Naive thymus-derived CD4-positive, alpha-beta T cell (primary cell): ENCODE measurements at places on chromosomes 4 and X. TPM values are rescaled to one million over a fixed set of nuclear protein-coding genes. Genes with fewer than 3 reads are reported as not detected.

DNA sequence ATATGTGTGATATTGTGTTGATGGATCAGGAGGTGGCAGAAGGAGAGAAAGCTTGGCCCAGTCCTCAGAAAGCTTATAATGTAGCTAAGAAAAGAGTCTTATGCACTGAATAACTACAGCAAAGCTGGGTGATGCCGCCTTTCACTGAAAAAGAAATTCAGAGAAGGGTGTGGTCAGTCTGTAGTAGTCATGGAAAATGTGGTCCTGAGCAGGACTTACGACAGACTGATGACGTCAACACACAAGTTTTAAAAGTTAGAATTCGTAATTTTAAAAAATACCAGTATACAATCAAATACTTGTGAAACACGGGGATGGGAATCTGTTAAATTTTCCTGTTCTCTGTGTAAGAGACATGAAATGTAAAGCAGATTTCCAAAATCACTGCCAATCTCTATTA lies 87.0 kb upstream of the RAPGEF2 start:
- H3K27ac ChIP-seq = no peak overlapping the region
- no peaks in the 10 kb centered on the region for H3K4me1 ChIP-seq
- no peak for DNase-seq
- no peaks in the 10 kb centered on the region for H3K27me3 ChIP-seq

DNA sequence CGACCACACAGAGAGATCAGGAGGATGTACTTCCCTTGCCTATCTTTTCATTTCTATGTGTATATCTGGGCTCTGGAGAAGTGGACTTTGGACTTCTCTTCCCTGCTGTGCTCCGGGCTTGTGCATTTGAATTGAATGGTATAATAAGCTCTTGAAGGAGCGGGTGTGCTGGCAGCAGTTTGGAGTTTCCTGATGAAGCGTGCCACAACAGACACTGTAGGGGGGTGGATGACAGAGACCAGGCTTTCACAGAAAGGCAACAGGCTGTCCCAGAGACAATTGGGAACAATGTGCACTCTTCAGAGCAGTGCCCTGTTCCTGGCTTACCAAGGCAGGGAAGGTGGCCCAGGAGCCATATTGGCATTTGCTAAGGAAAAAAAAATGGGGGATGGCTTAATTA lies 170.1 kb downstream of the FRMPD4 start:
- H3K4me3 ChIP-seq = no peak overlapping the region
- no peaks in the 10 kb centered on the region for H3K27me3 ChIP-seq
- H3K36me3 ChIP-seq = no peaks in the 10 kb centered on the region

DNA sequence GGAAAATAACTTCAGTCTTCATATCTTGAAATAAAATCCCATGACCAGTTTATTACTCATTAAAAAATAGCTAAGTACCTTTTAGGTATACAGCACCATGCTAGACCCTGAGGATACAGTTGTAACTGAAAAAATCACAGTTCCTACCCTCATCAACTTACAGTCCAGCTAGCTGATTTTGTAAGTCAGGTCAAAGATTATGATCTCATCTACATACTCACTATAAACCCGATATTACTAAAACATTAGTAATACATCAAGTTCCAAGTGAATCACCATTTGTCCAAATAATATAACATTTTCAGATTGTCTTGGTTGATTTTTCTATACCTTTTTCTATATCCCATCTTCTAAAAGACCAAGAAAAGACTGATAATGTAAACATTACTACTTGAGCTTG lies 333.9 kb downstream of the INPP4B start:
- no peaks in the 10 kb centered on the region for H3K36me3 ChIP-seq
- no peak overlapping the region for H3K27ac ChIP-seq
- H3K4me1 ChIP-seq = no peaks in the 10 kb centered on the region
- H3K4me3 ChIP-seq = no peak overlapping the region
- H3K27me3 ChIP-seq = no peaks in the 10 kb centered on the region

- no peaks in the 10 kb centered on the region for H3K4me1 ChIP-seq
- no peaks in the 10 kb centered on the region for H3K27me3 ChIP-seq
- H3K4me3 ChIP-seq = no peak overlapping the region
- no peak overlapping the region for H3K27ac ChIP-seq
Measured at GRCh38 chr4:187999406-187999932, 3.9 kb downstream of the ZFP42 start.

- no peak overlapping the region for H3K4me3 ChIP-seq
- H3K4me1 ChIP-seq = no peaks in the 10 kb centered on the region
- H3K27me3 ChIP-seq = no peaks in the 10 kb centered on the region
- no peaks in the 10 kb centered on the region for H3K36me3 ChIP-seq
- DNase-seq = no peak
Measured at GRCh38 chr4:92789741-92790140, 486.0 kb downstream of the GRID2 start.

DNA sequence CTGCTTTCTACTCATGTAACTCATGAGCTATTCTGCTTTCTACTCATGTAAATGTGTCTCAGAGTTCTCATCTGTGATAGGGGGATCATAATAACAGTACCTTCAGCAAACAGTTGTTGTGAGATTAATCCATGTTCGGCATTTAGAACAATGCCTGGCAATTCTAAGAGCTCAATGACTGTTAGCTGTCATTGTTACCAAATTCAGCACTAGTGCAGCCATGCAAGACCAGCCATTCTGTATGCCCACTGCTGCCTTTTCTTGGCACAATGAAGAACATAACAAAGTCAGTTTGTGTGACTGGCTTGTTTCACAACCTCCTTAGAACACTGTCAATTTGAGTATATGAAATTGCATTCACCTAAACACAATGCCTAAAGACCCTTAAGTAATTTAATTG lies 163.2 kb downstream of the ANK2 start:
- no peaks in the 10 kb centered on the region for H3K27me3 ChIP-seq
- H3K27ac ChIP-seq = no peak overlapping the region
- no peak for DNase-seq
- no peak overlapping the region for H3K4me3 ChIP-seq
- H3K36me3 ChIP-seq = no peaks in the 10 kb centered on the region
- H3K4me1 ChIP-seq = no peaks in the 10 kb centered on the region

DNA sequence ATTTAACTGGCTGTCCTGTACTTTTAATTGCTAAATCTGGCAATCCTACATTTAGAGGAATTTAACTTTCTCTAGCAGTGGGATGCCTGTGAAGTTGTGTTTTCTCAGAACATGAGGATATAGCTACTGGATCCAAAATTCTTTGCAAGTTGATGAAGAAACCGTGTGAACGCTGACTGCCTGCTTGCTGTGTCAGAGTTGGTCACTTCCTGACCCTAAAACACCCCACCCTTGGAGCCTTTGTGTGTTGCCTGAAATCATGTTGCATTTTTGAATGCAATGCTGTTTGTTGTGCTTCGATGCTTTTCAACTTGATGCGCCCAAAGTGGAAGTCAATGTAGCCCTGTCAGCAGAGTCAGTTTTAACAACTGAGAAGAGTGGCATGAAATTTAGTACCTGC lies 211.2 kb downstream of the ANK2 start:
- no peak overlapping the region for H3K4me3 ChIP-seq
- H3K36me3 ChIP-seq = no peaks in the 10 kb centered on the region
- no peak for DNase-seq
- H3K27me3 ChIP-seq = no peaks in the 10 kb centered on the region
- no peaks in the 10 kb centered on the region for H3K4me1 ChIP-seq
- H3K27ac ChIP-seq = no peak overlapping the region

GRCh38 chr4:168999809-169000208 lies 10.2 kb downstream of the CBR4 start:
- H3K4me1 ChIP-seq = no peaks in the 10 kb centered on the region
- no peaks in the 10 kb centered on the region for H3K36me3 ChIP-seq
- no peak overlapping the region for H3K27ac ChIP-seq

GRCh38 chr4:120144634-120145033 lies 78.0 kb upstream of the MAD2L1 start:
- H3K4me1 ChIP-seq = no peaks in the 10 kb centered on the region
- no peaks in the 10 kb centered on the region for H3K36me3 ChIP-seq
- DNase-seq = no peak
- H3K27ac ChIP-seq = no peak overlapping the region
- no peaks in the 10 kb centered on the region for H3K27me3 ChIP-seq

- DNase-seq = no peak
- H3K4me1 ChIP-seq = no peaks in the 10 kb centered on the region
- no peak overlapping the region for H3K27ac ChIP-seq
- no peaks in the 10 kb centered on the region for H3K36me3 ChIP-seq
Measured at GRCh38 chrX:125003746-125004446, 315.8 kb upstream of the TEX13C start.

GRCh38 chr4:123014038-123014437 lies 91.6 kb upstream of the NUDT6 start:
- H3K4me1 ChIP-seq = no peaks in the 10 kb centered on the region
- no peaks in the 10 kb centered on the region for H3K27me3 ChIP-seq
- no peak overlapping the region for H3K4me3 ChIP-seq
- DNase-seq = no peak
- no peak overlapping the region for H3K27ac ChIP-seq

DNA sequence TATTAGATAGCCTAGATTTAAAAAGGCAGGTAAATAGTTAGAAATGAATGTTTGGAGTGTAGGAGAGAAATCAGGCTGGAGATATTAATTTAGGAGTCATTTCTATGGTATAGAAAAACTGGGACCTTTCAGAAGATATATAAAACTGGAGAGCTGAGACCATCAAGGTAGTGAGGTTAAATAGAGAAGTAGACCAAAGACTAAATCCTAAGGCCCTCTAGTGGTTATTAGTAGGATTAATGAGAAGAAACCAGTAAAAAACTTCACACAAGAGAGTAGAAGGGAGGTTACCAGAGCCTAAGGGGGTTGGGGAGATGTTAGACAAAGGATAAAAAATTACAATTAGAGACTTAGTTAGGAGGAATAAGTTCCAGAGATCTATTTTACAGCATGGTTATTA lies 351.0 kb upstream of the SPANXN1 start:
- H3K27ac ChIP-seq = no peak overlapping the region
- no peaks in the 10 kb centered on the region for H3K27me3 ChIP-seq
- no peak for DNase-seq
- H3K4me3 ChIP-seq = no peak overlapping the region
- no peaks in the 10 kb centered on the region for H3K36me3 ChIP-seq

DNA sequence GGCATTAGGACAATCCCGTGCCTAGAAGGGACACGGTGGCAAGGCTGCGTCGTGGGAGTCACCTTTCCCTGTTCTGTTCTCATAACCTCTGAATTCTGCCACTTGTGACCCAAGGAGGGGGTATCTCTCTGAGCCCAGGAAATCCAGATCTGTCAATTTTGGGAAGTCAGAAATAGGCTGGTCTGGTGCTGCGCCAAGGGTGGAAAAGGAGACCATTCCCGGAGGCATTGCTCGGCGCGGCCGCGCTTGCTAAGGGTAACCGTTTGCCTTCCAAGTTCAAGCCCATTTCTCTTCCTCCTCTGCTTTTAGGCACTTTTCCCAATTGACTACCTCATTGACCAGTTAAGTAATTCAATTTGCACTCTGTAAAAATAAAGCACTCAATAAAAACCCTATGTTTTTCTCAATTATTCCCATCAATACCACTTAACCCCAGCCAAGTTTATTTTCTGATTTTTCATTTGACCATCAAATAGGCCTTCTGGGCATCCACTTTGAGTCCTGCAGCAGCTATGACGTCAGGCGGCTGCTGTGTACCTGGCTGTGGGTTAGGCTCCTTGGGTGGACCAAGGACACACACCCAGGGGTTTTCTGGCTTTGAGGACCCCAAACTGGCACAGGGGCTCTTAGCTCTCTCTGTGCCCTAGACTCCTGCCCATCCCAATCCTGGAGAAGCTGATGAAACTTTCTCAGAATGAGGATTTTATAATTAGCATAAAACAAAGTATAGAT lies 12.5 kb downstream of the SORCS2 start:
- no peak overlapping the region for H3K4me3 ChIP-seq
- DNase-seq = no peak
- no peaks in the 10 kb centered on the region for H3K4me1 ChIP-seq
- no peaks in the 10 kb centered on the region for H3K36me3 ChIP-seq
- no peak overlapping the region for H3K27ac ChIP-seq
- H3K27me3 ChIP-seq = no peaks in the 10 kb centered on the region

- no peak for DNase-seq
- H3K27me3 ChIP-seq = no peaks in the 10 kb centered on the region
- H3K4me3 ChIP-seq = no peak overlapping the region
- H3K4me1 ChIP-seq = no peaks in the 10 kb centered on the region
- H3K36me3 ChIP-seq = no peaks in the 10 kb centered on the region
- H3K27ac ChIP-seq = no peak overlapping the region
Measured at GRCh38 chr4:42816880-42817400, 75.6 kb upstream of the GRXCR1 start.

- no peaks in the 10 kb centered on the region for H3K4me1 ChIP-seq
Measured at GRCh38 chr4:95889662-95890061, 49.8 kb downstream of the PDHA2 start.

DNA sequence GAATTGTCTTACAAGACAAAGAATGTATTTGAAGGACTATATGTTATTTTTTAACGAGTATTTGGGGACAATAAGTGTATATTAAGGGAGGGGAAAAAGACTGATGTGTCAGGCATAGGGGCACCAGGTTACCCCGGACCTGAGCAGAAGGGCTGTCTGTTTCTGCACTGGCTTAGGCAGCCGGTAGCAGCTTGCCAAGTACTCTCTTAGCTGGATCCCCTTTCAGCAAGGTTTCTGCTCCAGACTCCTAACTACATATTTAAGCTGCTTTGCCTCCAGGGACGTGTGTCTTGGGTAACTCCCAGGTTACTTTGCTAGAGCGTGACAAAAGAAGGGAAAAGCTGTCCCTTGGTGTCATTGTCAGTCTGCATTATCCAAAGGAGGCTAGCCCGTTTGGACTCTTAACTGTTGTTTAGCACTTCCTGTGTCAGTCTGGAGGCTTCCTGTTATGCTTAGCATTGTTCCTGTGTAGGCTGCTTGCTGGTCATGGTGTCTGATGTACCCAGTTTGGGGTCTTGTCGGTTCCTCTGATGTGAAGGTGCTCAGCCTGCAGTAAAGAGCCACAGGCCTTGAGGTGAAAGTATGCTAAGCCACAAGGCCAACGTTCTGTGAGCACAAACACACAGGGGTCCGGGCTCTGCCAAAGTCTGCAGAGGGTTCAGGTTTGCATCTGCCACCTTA lies 11.6 kb downstream of the CXCR3 start:
- no peak overlapping the region for H3K4me3 ChIP-seq
- peaks cover 40% of the 10 kb centered on the region for H3K36me3 ChIP-seq
- peaks cover 42% of the 10 kb centered on the region for H3K4me1 ChIP-seq
- DNase-seq = no peak
- peak overlapping the region; percentile 57 for H3K27ac ChIP-seq
- H3K27me3 ChIP-seq = no peaks in the 10 kb centered on the region

GRCh38 chrX:53309837-53310236 lies 28.5 kb upstream of the IQSEC2 start:
- H3K27ac ChIP-seq = no peak overlapping the region
- H3K36me3 ChIP-seq = no peaks in the 10 kb centered on the region
- no peak overlapping the region for H3K4me3 ChIP-seq
- no peaks in the 10 kb centered on the region for H3K4me1 ChIP-seq
- H3K27me3 ChIP-seq = no peaks in the 10 kb centered on the region

FAM13A gene
- 23.2 TPM for polyA plus RNA-seq

USP26 gene
- not detected for polyA plus RNA-seq

ANKRD50 gene
- polyA plus RNA-seq = 0.83 TPM

DUSP21 gene
- polyA plus RNA-seq = not detected

GRIA3 gene
- not detected for polyA plus RNA-seq

RBM47 gene
- polyA plus RNA-seq = 0.91 TPM

GAGE2A gene
- not detected for polyA plus RNA-seq

GNL3L gene
- 32.9 TPM for polyA plus RNA-seq

DRD5 gene
- polyA plus RNA-seq = not detected

PNMA6F gene
- not detected for polyA plus RNA-seq

ABLIM2 gene
- polyA plus RNA-seq = 5.8 TPM

PTCHD1 gene
- polyA plus RNA-seq = not detected

PNMA5 gene
- polyA plus RNA-seq = not detected

CSAG1 gene
- polyA plus RNA-seq = not detected

CCDC160 gene
- polyA plus RNA-seq = not detected

MAGEH1 gene
- polyA plus RNA-seq = 51.8 TPM
